Endothelial cell of coronary artery (primary cell): ENCODE measurements at places on chromosomes 3 and 15. TPM values are rescaled to one million over a fixed set of nuclear protein-coding genes. Genes with fewer than 3 reads are reported as not detected.

Gene SLC51A
- total RNA-seq = not detected in 2 replicates

Gene TADA3
- total RNA-seq = 28.4 and 47.8 TPM in 2 replicates

Gene VIPR1
- total RNA-seq = 0.36 and 1.8 TPM in 2 replicates

Gene FAM43A
- 160 and 169 TPM in 2 replicates for total RNA-seq

Gene GOLGA8S
- total RNA-seq = under 0.01 and 0.09 TPM in 2 replicates

Gene MAP2K5
- total RNA-seq = 2.8 and 5.0 TPM in 2 replicates
